BE2C (cell line): ENCODE measurements at places on chromosomes 4 and X.

DNA sequence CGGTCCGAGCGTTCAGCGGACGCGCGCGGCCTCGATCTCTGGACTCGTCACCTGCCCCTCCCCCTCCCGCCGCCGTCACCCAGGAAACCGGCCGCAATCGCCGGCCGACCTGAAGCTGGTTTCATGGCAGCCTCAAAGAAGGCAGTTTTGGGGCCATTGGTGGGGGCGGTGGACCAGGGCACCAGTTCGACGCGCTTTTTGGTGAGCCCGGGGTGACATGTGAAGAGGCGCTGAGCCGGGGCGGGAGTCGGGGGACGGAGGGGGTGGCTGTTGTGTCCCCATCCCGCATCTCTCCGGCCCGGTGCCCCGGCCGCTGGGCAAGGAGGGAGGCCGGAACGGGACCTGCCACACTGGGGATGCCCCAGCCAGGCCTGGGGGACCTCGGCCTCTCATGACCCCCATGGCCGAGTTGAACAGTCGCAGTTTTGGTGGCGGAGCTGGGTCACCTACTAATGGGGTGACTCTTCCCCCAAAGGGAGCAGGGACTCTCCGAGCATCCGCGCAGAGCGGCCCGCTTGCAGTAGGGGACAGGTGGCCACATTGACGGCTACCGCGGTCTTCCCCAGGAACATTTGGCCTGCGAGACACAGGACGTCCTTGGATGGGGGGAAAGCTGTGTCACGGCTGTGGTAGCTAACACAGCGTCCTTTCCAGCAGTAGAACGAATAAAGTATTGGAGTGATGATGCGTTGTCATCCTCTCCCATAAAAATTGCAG lies at the start of gene GK:
TSS of gene GK (plus strand) at position 9 of the 717 bp plus-strand sequence. CDS start at position 124, 115 bp downstream.
- peak; percentile 12 for DNase-seq

GRCh38 chr4:74534121-74534520 lies 89.2 kb downstream of the AREG start:
- DNase-seq: no peak

DNA sequence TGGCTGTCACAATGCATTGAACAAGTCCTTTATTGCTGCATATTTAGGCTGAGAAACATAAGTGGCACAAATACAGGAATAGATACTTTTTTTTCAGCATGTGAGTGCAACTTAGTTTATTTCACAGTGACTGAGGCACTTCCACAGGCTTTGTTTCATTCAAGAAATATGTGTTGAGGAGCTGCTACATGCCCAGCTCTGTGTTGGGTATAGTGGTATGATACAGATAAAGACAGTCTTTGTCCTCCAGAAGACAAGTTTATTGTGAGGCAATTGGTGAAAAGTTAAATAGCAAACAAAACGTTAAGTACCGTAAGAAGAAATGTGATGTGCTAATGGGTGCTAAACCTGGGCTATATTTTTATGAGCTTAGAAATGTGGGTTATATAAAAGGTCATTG lies 186.4 kb downstream of the SPRY1 start:
- no peak for DNase-seq

DNA sequence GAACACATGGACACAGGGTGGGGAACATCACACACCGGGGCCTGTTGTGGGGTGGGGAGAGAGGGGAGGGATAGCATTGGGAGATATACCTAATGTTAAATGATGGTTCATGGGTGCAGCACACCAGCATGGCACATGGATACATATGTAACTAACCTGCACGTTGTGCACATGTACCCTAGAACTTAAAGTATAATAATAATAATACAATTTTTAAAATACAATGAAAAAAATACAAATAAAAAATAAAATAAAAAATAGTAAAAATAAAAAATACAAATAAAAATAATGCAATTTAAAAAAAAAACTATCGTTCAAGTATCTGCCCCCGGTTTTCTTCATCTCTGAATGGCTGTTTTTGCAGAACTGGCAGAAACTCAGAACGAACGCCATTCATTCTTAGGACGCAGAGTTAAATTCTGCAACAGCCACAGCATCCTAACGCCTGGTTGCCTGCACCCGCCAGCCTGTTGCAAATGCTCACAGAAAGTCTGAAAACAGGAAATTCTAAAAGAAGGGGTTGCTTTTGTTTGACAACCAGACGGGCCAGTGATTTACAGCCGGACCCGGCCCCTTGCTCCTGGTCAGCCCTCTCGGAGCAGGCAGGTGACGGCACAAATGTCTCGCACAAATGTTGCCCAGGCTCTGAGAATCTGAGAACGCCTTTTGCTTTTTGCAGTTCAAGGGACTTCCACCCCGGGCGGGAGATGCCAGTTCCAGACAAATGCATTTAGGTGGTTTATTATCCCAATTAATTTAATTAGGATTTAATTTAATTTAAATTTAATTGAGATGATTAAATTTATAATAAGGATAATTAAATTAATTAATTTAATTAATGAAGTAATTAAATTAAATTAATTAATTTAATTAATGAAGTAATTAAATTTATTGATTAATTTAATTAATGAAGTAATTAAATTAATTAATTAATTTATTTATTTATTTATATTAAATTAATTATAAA lies 47.8 kb downstream of the CRLF2 start:
- DNase-seq: no peak

- no peak for DNase-seq
Measured at GRCh38 chr4:53307819-53308780, 57.8 kb downstream of the SCFD2 start.

GRCh38 chr4:128298852-128299251 lies 11.2 kb upstream of the PGRMC2 start:
- DNase-seq: no peak

GRCh38 chr4:184300816-184301215 lies 83.1 kb upstream of the ENPP6 start:
- no peak for DNase-seq

DNA sequence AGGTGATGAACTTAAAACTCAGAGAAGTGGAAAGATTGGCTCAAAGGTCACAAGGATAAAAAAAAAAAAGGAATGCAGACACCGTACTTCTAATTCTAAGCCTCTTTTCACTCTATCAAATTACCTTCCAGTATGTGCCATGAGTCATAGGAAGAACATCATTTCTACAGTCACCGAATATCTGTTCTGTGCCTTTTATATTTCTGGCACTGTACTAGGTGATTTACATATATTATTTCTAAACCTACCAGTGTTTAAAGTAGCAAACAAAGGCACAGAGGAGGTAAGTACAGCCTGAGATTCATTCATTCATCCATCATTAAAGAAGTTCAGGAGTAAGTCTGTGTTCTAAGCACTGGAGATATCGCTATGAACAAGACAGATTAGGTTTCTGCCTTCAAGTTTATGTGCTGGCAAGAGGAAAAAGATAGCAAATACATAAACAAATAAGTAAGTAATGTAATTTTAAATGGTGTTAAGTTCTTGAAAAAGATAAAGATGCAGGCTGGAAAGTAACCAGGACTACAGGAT lies 65.3 kb downstream of the PALLD start:
- DNase-seq: no peak
